ENCODE measurements at places on chromosomes 16 and 17.

GRCh38 chr16:68257906-68258800 lies 6.2 kb upstream of the SLC7A6 start:
- no peak for DNase-seq

DNA sequence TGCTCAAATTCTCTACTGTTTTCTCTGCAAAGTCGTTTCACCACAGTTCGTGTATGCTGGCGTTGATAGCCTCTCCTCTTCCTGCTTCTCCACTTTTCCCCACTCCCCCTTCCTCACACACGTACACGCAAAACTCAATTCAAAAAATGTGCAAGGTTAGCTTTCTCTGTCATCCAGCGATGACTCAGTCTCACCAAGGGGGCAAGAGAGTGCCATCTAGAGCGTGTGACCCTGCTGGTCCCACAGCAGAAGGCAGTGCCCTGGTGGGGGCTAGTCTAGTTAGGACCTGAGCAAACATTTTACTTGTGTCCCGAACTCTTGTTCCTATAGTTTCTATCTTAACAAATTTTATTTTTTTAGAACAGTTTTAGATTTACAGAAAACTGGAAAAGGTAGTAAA lies 121.2 kb upstream of the CHMP6 start:
- no peak for DNase-seq

DNA sequence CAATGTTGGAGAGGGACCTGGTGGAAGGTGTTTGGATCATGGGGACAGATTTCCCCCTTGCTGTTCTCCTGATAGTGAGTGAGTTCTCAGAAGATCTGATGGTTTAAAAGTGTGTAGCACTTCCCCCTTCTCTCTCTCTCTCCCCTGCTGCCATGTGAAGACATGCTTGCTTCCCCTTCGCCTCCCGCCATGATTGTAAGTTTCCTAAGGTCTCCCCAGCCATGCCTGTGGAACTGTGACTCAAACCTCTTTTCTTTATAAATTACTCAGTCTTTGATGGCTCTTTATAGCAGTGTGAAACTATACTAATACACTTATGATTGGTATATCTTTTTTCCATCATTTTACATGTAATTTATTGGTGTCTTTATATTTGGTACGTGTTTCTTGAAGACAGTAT lies 13.4 kb downstream of the ADGRG5 start:
- DNase-seq, result no peak

- peak; percentile 88 for DNase-seq
Measured at GRCh38 chr17:58447039-58447975, 30.0 kb upstream of the RNF43 start.

DNA sequence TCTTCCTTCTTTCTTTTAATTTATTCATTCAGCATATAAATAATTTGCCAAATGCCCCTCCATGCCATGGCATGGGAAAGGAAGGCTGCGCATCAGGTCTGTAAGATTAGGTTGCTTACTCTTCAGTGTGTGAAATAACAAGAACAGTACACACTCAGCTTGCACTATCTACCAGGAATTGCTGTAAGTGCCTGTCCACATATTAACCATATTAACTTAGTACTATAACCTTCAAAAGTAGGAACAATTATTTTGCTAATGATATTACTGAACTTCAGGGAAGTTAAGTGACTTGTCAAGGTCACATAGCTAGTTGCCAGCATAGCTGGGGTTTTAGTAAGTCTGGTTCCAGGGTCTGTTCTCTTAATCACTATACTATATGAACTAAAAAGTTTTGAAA lies 89.2 kb upstream of the PMFBP1 start:
- no peak for DNase-seq

DNA sequence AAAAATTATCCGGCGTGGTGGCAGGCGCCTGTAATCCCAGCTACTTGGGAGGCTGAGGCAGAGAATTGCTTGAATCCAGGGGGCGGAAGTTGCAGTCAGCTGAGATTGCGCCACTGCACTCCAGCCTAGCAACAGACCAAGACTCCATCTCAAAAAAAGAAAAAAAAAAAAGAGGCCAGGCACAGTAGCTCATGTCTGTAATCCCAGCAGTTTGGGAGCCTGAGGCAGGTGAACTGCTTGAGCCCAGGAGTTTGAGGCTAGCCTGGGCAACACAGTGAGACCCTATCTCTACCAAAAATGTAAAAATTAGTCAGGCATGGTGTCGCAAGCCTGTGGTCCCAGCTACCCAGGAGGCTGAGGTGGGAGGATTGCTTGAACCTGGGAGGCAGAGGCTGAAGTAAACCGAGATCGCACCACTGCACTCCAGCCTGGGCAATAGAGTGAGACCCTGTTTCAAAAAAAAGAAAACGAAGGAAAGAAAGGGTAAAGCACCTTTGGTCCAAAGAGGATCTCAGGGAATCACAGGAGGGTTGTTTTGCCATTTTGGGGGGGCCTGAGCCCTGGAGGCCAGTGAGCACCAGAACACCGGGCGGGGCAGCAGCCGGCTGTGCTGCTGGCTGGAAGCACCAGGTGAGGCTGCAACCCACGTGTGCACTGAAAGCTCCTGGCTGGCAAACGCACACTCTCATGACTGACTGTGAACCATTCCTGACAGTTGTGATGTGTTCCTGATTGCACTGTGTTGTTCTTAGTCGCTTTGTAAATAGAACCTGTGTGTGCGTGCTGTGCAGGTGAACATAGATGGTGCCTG lies 18.4 kb downstream of the HS3ST6 start:
- peak; percentile 96 for DNase-seq

- no peak for DNase-seq
Measured at GRCh38 chr16:30786115-30786935, 680 bp downstream of the ZNF629 start.

- no peak for DNase-seq
Measured at GRCh38 chr17:38917259-38917658, 8.2 kb upstream of the LASP1NB start.

- no peak for DNase-seq
Measured at GRCh38 chr16:70162041-70162451, 11.5 kb upstream of the CLEC18C start.

All from NCI-H2081 (cell line).